Epithelial cell of prostate (primary cell): ENCODE measurements at places on chromosomes 13 and 19.

DNA sequence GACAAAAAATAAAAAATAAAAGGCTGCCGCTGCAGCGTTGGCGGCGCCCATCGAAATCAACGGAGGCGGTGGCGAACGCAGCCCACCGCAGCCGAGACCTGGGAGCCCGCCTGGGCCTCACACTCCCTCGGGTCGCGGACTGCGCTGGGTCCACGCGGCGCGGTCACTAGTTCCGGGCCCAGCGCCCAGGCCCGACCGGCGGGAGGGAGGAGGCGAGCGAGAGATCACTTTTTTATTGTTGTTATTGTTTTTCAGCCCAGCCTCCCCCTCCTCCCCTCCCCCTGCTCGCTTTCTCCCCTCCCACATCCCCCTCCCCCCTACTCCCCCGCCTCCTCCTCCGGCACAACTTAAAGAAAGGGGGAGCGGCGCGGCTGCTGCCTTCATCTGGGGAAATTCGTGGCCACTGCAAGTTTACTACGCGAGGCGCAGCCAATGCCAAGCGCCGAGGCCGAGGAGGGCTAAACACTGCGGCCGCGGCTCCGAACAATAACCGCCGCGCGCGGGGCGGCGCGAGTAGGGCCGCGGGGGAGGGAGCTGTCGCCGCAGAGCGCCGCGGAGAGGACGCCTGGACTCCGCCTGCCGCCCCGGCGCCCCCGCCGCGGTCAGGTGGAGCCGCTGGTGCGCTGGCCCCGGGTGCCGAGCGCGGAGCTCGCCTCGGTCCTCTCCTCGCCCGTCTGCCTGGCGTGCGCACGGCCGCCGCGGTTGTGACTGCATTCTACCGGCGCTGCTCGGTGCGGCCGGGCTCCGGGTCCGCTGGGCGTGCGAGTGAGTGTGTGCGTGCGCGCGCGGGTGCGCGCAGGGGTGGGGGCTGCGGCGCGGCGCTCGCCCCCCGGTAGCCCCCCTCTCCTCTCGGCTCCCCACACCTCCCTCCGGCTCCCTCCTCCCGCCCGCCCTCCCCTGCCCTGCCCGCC is 505 bp upstream of the ZIC2 start:
- no peak for DNase-seq

- no peak for DNase-seq
Observed at GRCh38 chr13:27789153-27789494, 3.2 kb upstream of the GSX1 start.

DNA sequence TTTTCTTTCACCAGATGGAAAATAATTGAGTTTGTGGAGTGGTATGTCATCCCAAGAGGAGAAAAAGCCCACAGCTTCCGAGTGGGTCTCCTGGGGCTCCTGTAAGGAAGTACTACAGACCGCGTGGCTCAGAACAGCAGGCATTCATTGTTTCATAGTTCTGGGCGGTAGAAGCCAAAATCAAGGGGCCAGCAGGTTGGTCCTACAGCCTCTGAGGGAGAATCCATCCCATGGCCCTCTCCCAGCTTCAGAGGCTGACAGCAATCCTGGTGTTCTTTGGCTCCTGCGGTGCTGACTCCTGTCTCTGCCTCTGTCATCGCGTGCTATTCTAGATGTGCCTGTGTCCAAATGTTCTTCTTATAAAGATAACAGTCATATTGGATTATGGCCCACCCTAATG is 362.6 kb downstream of the FGF14 start:
- DNase-seq, result no peak

DNA sequence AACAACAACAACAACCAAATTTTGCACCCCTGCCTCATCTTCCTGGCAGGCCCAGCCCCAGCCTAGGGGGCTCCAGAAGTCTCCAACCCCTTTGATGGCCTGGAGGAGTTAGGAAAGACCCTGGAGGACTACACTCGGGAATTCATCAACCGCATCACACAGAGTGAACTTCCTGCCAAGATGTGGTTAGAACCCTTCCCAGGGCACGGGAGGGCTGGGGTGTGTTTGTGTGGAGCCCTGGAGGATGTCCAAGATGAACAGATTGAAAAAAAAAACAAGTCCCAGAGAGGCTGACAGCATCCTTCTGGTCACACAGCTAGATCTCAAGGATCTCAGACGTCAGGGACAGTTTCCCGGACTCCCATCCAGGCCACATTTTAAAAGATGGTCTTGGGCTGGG is 13.3 kb downstream of the APOC1 start:
- DNase-seq, result no peak

DNA sequence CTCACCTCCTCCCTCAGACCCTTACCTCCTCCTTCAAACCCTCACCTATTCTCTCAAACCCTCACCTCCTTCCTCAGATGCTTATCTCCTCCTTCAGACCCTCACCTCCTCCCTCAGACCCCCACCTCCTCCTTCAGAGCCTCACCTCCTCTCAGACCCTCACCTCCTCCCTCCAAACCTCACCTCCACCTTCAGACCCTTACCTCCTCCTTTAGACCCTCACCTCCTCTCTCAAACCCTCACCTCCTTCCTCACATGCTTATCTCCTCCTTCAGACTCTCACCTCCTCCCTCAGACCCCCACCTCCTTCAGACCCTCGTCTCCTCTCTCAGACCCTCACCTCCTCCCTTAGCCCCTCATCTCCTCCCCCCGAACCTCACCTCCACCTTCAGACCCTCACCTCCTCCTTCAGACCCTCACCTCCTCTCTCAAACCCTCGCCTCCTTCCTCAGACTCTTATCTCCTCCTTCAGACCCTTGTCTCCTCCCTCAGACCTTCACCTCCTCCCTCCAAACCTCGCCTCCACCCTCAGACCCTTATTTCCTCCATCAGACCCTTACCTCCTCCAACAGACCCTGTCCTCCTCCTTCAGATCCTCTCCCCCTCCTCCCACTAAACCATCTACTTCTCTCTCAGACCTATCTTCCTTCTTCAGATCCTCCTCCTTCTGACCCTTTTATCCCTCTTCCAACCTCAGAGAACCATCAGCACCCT is 2.5 kb upstream of the BCL3 start:
- DNase-seq, result no peak

DNA sequence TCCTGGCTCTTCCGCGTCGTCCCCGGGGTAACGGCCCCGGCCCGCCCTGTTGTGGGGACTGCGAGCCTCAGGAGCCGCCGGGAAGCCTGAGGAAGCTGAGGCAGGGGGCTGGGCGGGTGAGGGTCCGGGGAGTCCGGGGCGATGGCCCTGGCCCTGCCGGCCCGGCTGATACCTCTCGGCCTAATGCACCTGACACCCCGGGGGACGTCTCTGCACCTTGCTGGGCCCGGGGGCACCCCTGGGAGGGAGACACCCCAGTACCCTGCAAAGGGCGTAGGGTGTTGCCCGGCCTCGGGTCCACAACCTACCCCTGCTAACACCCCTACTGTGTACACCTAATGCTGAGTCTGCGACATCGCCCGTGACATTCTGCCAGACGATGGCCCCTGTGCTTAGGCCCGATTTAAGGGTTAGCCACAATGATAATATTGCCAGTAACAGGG is 410 bp downstream of the PIN1 start:
- DNase-seq, result no peak

GRCh38 chr13:32811297-32811800 is 204.9 kb upstream of the KL start:
- DNase-seq, result peak; percentile 55

DNA sequence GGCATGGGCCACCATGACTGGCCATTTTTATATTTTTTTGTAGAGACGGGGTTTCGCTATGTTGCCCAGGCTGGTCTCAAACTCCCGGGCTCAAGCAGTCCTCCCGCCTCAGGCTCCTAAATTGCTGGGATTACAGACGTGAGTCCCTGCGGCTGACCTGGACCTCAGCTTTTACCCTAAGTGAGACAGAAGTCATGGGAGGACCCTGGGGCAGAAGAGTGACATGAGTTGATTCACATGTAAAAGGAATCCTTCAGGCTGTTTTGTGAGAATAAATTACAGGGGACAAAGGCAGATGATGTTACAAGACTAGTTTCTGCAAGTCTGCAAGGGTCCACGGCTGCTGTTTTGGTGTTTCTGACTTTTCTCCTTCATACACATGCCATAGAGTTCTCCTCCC is 2.6 kb upstream of the BCAM start:
- no peak for DNase-seq

DNA sequence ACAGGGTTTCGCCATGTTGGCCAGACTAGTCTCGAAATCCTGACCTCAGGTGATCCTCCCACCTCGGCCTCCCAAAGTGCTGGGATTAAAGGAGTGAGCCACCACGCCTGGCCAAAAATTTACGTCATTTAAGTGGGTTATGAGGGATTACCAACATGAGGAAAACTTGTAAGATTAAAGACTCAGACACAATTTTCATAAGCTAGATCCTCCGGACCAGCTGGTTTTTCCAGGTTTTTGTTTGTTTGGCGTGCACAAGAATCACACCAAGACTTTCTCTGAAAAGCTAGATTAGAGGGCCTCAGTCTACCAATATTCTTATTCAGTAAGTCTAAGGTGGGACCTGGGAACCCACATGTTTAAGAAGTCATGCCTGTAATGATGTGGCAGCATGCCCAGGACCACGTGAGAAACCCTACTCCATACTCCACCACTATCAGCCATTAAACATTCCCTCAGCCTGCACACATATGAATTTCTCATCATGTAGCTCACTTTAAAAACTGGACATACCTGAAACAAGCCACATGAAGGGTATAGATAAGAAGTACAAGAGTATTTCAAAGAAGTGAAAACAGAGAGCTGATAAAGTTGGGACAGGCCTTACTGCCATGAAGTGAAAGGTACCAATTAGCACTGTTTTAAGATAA is 25.7 kb downstream of the DIAPH3 start:
- DNase-seq, result no peak

GRCh38 chr13:53189162-53189561 is 160.5 kb downstream of the OLFM4 start:
- no peak for DNase-seq

DNA sequence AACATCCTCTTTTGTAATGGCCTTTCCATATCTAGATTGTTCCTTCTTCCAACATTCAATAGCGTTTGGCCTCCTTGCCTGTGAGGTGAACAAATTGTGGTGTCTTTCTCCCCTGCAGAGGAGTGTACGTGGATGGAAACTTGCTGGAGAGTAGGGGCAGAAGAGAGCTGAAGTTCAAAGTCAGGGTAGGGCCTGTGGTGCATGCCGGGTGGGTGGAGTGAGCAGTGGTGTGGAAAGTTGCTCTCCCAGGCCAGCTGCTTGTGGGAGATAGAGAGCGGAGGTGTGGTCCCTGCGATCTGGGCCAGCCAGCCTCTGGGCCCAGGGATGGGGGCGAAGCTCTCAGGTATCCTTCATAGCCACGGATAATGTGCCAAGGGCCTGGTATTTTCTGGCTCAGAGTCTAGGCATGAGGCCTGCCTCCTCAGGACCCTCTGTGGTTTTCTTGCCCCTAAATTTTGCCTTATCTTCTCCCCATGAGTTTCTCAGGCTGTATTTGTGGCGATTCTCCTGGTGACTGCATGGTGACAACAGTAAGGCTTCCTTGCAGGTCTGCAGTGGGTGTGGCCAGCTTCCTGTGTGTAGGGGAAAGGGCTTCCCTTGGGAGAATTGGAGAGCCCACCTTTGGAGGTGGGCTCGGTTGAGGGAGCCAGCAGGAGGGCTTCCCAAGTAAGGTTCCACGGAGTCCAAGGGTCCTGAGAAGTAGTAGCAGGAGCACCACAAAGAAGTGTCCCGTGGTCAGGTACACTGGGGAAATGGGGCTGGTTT is 6.7 kb downstream of the RGCC start:
- DNase-seq, result no peak

DNA sequence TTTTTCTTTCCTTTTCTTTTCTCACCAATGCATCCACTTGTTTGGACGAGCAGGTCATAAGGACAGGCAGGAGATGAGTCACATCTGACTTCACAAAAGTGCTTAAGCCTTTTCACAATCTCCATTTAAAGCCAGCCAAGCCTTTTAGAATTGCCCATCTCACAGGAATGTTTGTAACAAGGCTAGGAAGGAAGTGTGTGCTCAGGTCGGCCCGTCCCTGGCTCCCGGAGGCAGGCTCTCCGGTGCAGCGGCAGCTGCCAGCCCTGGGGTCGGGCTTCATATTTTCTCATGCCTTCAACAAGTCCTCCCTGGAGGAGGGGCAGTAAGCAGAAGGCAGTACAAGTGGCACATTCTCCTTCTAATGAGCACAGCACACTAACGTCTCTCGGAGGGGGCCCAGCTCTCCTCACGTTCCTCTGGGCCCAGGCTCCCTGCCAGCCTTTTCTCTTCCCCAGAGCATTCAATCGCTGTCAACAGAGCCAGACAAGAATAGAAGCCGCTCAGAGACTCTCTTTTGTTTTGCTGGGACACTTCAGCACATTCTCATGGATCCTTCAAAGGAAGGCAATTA is 180.5 kb downstream of the COL4A1 start:
- DNase-seq, result peak; percentile 85

GRCh38 chr19:42095814-42096230 is 19.9 kb downstream of the ZNF574 start:
- no peak for DNase-seq

DNA sequence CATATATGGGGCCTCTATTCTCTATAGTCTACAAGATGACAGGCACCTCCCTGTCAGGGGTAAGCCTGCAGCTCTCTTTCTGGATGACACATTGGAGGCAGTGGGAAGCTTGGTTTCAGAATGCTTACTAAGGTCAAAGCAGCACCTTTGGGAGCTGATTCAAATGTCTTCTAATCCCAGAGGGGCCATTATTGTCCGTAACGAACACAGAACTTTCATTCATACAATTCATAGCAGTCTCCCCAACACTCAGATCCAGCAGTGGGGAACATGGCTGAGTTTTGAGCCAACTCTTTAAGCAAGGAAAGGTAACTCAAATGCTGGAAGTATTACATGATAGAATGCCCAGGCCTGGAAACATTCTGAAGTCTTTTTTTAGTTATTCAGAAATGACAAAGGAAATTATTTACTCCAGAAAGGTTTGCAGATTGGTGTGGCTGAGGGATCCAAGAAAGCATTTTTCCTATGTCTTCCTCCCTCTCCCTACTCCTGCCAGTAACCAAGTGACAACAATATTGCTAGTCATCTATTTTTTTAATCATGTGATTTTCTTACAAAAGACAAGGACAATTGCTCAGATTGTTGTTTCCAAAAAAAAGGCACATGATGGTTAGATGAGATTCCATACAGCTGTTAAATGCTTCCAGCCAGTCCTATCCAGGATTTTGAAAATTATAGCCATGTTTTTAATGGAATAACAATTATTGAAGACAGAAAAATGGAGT is 118.7 kb downstream of the FOXO1 start:
- no peak for DNase-seq

- no peak for DNase-seq
Observed at GRCh38 chr13:31521435-31521834, 217.9 kb upstream of the RXFP2 start.

DNA sequence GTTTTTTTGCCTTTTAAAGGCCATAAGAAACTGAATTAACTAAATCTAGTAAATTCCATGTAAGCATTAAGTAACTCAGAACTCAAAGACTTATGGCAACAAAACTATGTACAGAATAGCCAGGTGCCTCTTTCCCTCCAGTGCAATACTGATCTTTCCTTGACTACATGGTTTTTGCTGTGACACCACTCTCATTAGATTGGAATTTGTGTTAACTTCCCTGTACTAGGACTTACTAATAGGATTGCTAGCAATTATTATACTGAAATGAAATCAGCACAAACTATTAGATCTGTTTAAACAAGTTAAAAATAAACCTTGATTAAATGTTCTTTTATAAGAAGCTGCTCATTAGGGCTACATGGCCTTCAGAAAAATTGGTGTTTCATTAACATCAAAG is 96.3 kb downstream of the DACH1 start:
- DNase-seq, result no peak
